Activated CD4-positive, alpha-beta T cell treated with anti-CD3 and anti-CD28 coated beads, Interleukin-2, amount 50 U/mL, for 1 hour (primary cell): ENCODE measurements at places on chromosomes 5 and 9.
A peak's percentile ranks its signal among the peaks of the same experiment; 100 is the strongest.

DNA sequence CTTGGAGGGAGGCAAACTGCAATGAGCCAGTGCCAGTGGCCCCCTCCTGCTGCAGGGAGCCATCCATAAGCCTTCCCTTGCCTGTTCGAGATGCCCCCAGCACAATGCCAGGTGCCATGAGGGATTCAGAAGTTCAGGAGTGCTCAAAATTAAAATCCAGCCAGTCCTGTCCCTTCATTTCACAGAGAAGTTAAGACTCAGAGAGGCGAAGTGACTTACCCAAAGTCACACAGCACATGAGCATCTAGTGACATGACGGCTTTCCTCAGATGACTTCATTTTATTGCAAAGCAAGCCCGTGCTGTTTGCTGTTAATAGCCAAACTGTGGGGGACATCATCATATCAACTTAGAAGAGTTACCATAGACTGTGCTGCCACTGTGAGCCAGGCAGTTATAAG lies 69.3 kb upstream of the SAP30L start:
- DNase-seq = no peak

DNA sequence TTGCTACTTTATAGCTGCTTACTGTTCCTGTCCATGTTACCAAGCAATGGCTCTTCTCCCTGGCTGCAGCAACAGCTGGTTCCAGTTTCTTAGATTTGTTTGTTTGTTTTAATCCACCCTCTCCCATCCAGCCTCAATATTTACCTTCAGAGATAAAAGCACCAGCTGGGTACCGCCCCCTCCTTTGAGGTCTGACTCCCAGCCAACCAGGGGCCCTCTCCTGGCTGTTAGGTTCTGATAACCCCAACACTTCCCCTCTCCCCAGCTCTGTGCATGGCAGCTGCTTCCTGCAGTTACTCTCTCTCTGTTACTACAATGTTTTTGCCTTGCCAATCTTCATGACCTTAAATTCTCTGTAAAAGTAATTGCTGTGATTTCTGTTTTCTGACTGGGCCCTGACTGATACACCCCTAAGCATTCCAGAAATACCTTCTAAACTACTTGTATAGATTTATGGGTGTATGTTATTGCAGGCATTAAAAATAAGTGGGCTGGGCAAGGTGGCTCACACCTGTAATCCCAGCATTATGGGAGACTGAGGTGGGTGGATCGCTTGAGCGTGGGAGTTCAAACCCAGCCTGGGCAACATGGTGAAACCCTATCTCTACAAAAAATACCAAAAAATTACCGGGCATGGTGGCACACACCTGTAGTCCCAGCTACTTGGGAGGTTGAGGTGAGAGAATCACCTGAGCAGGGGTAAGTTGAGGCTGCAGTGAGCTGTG lies 2.6 kb upstream of the GCNT1 start:
- peak; percentile 39 for DNase-seq

GRCh38 chr5:180463216-180463900 lies 30.8 kb upstream of the CNOT6 start:
- no peak for DNase-seq

DNA sequence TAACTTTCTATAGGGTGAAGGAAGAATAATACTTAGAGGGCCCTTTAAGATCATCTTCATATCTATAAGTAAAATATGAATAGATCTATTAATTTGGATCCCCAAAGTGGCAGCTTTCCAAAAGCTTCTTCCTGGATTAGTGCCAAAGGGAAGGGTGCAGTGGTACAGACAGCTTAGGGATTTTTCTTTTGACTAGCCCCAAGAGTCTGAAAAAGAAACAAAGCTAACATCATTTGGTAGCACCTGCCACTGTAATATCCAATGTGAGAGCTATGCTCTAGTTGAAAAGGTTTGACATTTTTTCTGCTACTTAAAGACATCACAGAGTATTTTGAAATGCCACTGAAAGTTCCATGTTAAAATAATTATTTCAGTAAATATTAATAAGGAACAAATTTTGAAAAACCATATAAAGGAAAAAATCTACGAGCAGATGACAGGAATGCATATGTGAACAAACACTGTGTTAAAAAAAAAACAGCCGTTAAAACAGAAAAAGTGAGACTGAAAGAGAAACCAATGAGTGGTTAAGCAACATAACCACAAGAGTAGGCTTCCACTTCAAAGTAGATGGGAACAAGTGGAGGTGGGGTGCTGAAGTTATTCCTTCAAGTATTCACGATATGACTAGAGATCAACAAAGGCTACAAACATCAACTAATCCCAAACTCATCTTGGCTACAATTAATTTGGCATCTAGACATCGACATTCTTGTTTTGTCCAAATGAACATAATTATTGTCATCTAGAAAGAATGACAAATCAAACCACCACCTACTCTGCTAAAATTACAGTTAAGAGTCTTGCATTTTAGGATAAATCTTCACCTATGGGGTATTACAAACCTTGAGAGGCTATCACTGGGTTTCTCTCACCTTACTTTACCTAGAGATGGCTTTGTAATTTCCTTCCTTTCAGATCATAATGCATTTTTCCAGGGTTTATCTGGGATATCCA lies 137.5 kb downstream of the CPLANE1 start:
- DNase-seq = no peak

GRCh38 chr9:93222890-93223259 lies 38.9 kb downstream of the WNK2 start:
- no peak for DNase-seq

GRCh38 chr5:108607421-108607820 lies 140.3 kb upstream of the FER start:
- DNase-seq = no peak
